ENCODE measurements at places on chromosomes 16 and 17. TPM values are rescaled to one million over a fixed set of nuclear protein-coding genes. Genes with fewer than 3 reads are reported as not detected.

The KCNG4 gene
- not detected for total RNA-seq

The TNFSF12 gene
- 4.2 TPM for total RNA-seq

The HOXB1 gene
- total RNA-seq, result not detected

The ARL5C gene
- total RNA-seq, result 3.7 TPM

The ADAP2 gene
- total RNA-seq, result 8.1 TPM

The FOXO3B gene
- 1.8 TPM for total RNA-seq

DNA sequence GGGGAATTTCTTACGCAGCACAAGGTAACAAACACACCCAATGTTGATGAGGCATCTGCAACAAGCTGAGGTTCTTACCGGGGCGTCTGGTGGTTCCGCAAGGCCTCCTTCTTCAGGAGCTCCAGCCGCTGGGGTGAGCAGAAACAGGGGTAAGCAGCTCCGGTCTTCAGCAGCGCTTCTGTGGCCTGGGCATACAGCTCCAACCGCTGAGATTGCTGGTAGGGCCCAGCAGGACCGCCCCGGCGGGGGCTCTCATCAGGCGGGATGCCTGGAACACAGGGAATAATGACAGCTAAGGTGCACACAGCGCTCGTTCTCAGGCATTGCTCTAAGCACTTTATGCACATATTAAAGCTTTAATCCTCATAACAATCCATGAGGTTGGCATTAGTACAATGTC, 12.7 kb downstream of the EARS2 start:
- no peak for DNase-seq

DNA sequence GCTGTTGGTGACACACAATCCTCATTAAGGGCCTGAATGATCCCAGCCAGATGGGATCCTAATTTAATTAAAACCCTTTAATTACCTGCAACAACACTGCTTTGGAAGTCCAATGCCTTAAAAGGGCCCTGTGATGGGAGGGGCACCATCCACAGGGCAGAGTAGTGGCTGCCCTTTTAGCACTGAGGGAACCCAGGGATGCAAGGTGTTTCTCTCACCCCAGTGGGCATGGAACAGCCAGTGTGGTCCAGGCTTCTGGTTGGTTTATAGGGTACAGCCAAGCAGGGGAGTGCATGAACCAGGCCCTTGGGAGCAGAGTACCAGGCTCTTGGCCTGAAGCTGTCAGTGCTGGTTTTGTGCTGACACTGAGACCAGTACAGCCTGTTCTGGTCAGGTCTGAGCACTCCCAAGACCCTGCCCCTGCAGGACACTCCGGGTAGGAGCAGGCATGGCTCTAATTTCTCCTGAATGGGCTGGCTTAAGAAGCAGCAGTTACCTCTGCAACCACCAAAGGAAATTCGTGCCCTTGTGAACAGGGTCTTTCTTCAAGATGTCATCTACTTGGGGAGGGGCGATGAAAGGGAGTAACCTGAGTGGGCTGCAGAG, 9.9 kb downstream of the NXPH3 start:
- no peak for DNase-seq
